ENCODE measurements at places on chromosomes 6 and 20. TPM values are rescaled to one million over a fixed set of nuclear protein-coding genes. Genes with fewer than 3 reads are reported as not detected.

The ITCH gene
- total RNA-seq: 52.2 TPM

The CHD6 gene
- 33.7 TPM for total RNA-seq

The KIF16B gene
- total RNA-seq: 8.8 TPM

The ZNF165 gene
- total RNA-seq: 0.30 TPM

The ABHD16B gene
- not detected for total RNA-seq

The LPIN3 gene
- 3.0 TPM for total RNA-seq

The PTCHD4 gene
- 1.9 TPM for total RNA-seq

The OR12D1 gene
- total RNA-seq: not detected

The GABRR1 gene
- not detected for total RNA-seq

The CASP8AP2 gene
- total RNA-seq: 22.0 TPM

The PPIL6 gene
- 0.33 TPM for total RNA-seq

The SLC17A3 gene
- total RNA-seq: not detected

The PBOV1 gene
- total RNA-seq: not detected

The SUMO4 gene
- total RNA-seq: 2.6 TPM

The PROKR2 gene
- not detected for total RNA-seq

The SLC17A1 gene
- not detected for total RNA-seq

The SAMD3 gene
- total RNA-seq: not detected

The PRDM13 gene
- not detected for total RNA-seq

The LPA gene
- total RNA-seq: not detected

The GTSF1L gene
- total RNA-seq: not detected

The COX4I2 gene
- total RNA-seq: not detected

The SCUBE3 gene
- 0.62 TPM for total RNA-seq

The KHDC1L gene
- not detected for total RNA-seq

The BANF2 gene
- total RNA-seq: not detected

The RAMACL gene
- 4.0 TPM for total RNA-seq

The RAB32 gene
- total RNA-seq: 78.3 TPM

The GNMT gene
- total RNA-seq: 1.2 TPM

The OLIG3 gene
- total RNA-seq: not detected

The TPX2 gene
- 114 TPM for total RNA-seq

The PI16 gene
- not detected for total RNA-seq

The RUNX2 gene
- not detected for total RNA-seq

The DACT2 gene
- not detected for total RNA-seq

The ASIP gene
- not detected for total RNA-seq

The MOG gene
- total RNA-seq: not detected

The XKR7 gene
- total RNA-seq: 0.04 TPM

The AIF1 gene
- total RNA-seq: not detected

The MAP3K7 gene
- 24.5 TPM for total RNA-seq

The GATA5 gene
- total RNA-seq: not detected

The ME1 gene
- total RNA-seq: 29.3 TPM

The IL20RA gene
- total RNA-seq: not detected

The MRAP2 gene
- 5.8 TPM for total RNA-seq

The FAM83C gene
- not detected for total RNA-seq

The COL9A3 gene
- 0.76 TPM for total RNA-seq

The SMIM29 gene
- total RNA-seq: 37.3 TPM

The BPIFB1 gene
- not detected for total RNA-seq
